Stimulated activated naive CD4-positive, alpha-beta T cell treated with Interleukin-2 at 50 U/mL for 16 hours (primary cell): ENCODE measurements at places on chromosomes 11 and 22.
A peak's percentile ranks its signal among the peaks of the same experiment; 100 is the strongest.

DNA sequence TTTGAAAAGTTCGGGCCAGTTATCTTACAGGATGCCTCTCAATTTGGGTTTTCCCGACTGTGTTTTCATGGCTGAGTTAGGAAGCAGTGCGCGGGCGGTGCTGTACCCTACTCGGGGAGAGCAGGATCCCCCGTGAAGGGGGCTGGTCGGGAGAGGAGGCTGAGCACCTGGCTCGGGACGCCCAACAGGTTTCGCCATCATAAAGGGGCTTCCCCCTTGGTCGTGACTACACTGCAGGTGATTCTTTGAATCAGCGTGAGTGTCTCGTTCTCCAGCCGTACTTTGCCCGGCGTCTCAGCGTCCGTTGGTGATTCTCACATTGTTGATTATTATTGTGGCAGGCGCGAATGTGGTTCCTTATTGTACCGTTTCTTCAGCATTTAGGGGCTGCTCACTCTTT is 46.6 kb downstream of the ST14 start:
- no peak for DNase-seq

DNA sequence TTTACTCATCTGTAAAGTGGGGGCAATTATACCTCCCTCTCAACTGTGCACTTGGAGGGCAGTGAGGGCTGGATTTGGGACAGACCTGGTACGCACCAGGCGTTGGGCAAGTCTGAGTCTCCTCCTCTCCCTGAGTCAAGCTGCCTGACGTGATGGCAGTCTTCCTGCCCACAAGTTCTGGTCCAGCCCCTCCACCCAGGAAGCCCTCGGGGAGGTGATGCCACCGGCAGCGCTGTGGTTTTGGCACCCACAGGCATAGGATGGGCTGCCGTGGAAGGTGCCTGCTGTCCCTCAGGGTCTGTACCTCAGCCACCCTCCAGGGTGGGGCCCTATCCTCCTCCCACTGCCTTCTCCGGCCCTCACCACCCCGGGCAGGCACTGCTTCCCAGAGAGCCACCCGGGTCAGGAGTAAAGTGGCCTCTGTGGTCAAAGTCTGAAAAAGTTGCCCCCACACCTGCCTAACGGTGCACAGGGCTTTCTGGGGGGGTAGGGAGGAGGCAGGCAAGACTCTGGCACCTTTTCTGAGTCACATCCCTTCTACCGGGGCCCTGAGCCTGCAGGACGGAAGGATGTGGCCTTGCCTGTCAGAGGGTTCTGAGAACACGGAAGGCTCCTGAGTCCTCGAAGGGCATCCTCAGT is 6.5 kb upstream of the APOBEC3H start:
- peak; percentile 84 for DNase-seq

DNA sequence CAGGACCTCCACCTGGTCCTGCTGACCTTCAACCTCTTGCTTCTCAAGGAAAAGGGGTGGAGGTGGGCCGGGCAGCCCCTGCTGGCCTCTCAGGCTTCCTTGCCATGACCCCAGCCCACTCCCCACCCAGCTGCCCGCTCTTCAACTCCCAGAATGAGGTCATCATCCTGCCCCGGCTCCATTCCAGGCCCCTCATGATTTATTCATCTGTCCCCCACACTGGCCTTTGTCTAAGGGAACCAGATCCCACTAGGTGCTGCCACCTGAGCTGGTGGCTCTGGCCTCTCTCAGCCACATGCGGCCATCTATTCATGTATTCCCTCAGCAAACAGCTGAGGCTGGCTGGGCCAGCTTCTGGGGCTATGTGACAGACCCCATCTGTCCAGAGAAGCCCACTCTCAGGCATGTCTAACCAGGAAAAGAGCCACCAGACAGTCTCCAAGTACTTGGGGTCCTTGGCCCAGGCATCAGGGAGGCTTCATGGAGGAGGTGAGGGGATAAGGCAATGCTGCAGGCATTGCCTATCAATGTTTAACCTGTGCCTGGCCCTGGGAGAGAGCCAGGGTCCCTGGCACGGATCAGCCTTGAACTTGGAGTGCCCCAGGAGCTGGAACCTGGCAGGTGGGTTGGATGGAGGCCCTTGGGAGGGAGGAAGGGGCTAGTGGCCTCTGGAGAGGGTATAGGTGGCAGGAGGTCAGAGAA is 2.2 kb upstream of the CABP2 start:
- DNase-seq: no peak

DNA sequence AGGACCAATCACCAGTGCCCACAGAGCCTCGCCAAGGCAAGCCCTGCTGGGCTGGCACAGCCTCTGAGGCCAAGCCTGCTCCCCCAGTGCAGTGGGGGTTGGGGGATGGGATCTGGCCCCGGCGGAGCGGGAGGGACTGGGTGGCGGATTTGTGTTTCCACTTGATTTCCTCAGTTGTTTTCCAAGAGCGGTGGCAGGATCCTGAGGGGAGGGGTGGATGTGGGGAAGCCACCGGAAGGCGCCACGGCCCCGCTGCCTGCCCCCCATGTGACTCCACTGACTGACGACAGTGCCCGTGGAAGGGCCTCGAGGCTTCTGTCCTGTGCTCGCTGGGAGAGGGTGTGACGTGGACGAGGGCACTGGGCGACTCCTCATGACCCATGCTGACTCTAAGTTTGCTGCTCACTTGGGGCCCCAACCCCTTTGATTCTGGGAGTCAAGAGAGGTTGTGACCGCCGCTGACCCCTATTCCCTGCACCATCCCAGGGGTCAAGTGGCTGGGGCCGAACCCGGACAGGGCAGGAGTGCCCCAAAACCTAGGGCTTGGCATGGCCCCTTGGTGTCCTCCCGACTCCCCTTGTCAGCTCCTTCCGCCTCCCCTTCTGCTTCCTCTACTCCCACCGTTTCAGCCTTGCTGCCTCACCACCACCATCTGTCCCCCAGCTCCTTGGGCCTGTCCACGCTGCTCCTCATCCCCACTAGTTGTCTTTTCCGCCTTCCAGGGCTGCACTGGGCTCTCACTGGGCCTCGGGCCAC is 23.5 kb upstream of the PICK1 start:
- no peak for DNase-seq

DNA sequence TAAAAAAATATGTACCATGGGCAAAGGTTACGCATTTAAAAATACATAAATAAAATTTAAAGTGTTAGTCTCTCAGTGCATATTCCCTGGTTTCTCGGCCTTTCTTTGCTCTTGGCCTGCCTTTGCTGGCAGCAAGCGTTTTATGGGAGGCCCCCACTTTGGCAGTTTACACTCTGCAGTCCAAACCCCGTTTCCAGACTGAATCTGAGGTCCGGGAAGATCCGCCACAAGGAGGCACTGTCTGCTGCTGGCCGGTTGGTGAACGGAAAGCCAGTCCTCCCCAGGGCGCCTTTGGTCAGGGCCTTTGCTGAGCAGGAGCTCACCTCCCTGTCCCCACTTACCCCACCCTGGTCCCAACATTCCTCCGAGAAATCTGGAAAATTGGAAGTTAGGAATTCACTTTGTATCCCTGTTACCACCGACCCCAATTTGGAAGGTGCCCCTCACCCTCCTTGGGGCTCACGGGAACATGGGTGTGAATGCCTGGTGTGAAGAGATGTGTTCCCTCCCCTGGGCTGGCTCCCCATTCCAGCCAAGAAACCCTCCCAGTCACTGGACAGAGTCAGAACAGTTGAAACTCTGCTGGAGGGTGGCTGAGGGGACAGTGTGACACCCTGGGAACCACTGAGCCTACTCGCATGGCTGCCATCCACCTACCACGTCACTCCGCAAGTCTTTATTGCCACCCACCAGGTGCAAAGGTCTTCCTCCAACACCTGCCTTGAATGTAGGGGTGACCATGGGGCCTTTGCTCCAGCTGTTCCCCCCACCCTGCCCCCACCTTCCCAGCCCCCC is 9.4 kb upstream of the SF1 start:
- DNase-seq: peak; percentile 47

DNA sequence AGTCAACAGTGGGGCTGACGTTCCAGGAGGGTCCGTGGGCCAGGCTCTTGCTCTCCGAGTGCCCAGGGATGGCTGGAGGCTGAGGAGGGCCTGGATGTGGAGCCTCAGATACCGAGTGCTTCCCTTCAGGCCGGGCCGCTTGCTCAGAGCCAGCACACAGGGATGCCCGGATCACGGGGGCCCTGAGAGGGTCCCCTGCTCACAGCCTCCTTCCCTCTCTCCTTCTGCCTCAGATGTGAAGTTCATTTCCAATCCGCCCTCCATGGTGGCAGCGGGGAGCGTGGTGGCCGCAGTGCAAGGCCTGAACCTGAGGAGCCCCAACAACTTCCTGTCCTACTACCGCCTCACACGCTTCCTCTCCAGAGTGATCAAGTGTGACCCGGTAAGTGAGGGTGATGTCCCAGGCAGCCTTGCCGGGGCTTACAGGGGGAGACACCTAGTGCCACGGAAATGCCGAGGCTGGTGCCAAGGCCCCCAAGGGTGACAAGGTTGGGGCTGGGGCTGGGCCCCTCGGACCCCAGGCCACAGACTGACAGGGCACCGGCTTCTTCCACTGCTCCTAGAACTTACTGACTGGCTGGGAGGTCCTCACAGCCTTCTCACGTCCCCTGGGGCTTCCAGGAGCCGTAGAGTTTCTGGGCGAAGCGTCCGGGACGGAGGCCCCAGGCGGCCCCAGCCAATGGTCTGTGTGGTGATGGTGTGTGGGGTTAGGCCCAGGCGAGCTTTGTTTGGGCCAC is 7.0 kb downstream of the CCND1 start:
- no peak for DNase-seq

- no peak for DNase-seq
Measured at GRCh38 chr22:29103121-29103520, 30.3 kb downstream of the KREMEN1 start.

DNA sequence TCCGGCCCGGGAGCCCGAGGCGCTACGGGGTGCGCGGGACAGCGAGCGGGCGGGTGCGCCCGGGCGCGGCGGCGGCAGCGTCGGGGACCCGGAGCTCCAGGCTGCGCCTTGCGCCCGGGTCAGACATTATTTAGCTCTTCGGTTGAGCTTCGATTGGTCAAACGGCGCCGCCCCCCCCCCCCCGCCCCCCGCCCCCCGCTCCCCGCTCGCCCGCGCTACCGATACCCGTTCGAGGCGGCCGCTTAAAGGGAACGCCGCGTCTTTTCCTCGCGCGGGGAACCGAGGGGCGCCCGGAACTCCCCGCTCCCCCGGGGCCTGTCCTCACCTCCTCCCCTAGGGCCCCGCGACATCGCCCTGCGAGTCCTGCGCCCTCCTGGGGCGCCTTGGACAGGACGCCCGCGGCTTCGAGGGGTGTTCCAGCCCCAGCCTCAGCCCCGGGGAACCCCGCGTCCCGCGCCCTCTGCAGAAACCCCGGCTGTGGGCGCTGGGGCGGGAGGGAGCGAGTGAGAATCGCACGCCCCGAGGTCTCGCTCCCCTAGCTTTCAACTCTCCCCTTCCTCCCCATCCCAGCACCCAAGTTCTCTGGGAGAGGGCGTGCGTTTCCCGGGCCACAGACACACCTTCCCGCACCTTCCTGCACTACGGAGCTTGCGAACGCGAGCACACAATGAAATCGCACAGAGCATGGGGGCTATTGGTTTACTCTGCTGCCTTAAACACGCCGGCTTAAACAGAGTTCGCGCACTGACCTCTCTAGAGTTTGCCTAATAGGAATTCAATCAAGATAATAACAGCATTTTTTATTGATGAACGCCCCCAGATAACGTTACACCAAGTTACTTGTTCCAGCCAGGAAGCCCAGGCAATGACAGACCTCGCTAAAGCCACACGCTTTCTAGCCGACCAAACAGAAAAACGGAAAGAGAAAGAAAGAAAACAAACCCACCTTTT is at the start of gene BDNF:
BDNF (minus strand) TSS at position 105 of the 951 bp plus-strand sequence. CDS start 41,891 bp downstream, outside the sequence.
- DNase-seq: no peak

- no peak for DNase-seq
Measured at GRCh38 chr22:37805810-37806277, 1.9 kb upstream of the GCAT start.

GRCh38 chr11:111531136-111531535 is 9.4 kb upstream of the LAYN start:
- no peak for DNase-seq

DNA sequence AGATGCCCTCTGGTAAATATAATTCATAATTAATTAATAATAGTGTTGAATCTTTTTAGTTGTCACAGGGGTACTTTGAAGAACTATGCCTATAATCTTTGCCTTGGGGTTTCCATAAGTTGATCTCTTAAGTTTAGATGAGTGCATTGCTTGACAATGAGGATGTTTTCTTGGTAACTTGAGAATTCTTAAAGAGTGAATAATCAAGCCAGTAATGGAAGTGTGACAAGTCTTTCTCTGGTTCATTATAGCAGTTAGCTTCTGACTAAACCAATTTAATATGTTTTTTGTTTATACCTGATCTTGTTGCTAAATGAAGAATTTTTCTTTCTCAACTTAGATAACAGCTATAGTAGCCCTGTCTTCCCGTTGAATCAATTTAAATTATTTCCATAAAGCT is 46.2 kb downstream of the ATXN10 start:
- DNase-seq: no peak

DNA sequence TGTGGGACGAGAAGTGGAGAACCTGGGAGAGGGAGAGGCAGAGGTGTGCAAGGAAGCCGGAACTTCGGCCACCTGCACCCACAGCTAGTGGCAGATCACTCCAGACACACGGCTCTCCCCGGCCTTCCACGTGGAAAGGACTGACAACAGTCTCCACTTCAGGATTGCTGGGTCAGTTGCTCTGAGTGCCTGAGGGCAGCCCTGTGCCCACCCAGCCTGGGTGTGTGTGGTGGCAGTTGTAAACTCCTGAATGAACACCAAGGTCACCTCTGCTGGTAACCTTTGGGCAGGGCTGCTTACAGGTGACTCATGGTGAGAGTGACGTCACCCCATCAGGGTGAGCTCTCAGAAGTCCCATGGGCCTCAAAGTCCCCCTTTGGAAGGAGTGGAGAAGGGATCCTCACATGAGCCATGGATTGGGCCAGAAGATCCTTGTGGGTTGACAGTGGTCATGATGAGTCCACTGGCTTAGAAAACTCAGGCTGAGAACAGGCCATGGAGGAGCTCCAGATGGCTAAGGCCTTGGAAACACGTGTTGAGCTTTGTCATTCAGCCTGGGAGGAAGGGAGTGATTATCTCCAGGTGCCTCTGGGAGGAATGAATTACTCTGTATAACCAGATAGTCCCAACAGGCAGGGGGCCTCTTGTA is 71.3 kb downstream of the BCR start:
- no peak for DNase-seq

DNA sequence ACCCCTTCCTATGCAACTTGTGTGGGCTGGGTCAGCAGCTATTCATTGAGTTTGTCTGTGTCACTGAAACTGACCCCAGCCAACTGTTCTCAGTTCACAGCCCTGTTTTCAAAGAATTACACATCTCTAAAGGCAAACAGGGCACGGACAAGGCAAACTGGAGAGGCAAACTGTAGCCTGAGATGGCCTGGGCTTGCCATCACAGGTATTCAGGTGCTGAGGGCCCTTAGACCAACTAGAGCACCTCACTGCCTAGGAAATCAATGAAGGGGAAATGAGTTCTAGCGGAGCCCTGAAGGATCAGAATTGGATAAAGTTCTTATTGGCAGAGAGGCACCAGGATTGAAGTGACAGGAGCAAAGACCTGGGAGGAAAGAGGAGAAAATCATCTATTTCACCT is 24.0 kb downstream of the PIK3IP1 start:
- DNase-seq: no peak

DNA sequence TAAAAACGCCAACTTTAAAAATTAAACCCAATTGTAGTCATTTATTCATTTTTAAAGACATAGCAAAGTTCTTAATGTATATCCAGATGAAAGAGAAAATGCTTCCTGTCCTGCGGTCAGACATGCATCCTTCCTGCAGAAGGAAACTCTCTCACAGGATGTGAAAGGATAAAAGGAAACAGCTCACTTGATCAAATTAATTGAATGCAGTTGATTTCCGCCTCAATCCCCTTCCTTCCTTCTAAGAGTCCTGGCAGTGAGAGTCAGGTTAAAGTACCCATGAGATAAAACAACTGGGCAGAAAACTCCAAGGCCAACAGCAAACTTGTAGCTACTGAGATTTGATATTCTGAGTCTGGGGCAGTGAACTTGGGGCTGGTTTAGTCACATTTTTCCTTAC is 38.5 kb downstream of the CWC15 start:
- no peak for DNase-seq

GRCh38 chr11:24949406-24949805 is 452.6 kb downstream of the LUZP2 start:
- no peak for DNase-seq
